Foreskin keratinocyte (primary cell): ENCODE measurements at places on chromosomes 5 and 9. TPM values are rescaled to one million over a fixed set of nuclear protein-coding genes. Genes with fewer than 3 reads are reported as not detected.

SPATA31D3 gene
- not detected in 2 replicates for polyA plus RNA-seq

ASS1 gene
- polyA plus RNA-seq, result 40.9 and 66.4 TPM in 2 replicates

HACD4 gene
- 2.7 and 3.6 TPM in 2 replicates for polyA plus RNA-seq

FLT4 gene
- polyA plus RNA-seq, result 0.06 and 0.21 TPM in 2 replicates

LECT2 gene
- not detected in 2 replicates for polyA plus RNA-seq

DNA sequence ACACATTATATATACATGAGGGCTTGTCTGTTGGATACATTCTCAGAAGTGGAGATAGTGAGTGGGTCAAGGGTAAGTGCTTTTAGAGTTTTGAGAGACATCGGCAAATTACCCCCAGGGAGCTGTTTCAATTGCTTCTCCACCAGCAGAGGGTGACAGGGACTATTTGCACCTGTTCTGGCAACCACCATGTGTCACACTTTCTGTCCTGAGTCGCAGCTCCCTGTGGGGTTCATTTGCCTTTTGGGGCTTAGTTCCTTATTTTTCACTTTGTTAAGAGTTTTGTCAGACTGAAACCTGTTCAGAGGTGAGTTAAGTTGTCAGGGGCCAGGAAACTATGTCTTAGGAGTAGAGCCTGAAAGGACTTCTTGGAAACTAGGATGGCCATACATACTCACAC, 20.1 kb upstream of the SLC36A1 start:
- DNase-seq, result no peak

DNA sequence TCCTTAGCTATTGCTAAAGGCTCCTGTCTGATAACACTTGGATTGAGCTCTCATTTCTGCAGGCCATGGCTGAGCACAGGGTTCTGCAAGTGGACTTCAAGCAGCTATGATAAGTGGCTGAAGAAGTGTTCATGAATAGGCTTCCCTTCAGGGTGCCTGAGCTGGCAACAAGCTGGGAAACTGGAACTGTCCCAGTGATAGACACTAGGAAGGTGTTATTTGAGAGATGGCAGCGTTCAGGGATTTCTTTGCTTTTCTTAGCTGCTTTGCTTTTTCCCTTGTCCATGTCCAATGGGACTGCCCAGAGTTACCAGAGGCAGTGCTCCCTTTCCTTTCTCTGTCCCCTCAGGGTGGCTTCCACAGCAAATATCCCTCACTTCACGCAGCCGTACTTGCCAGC, 75.8 kb downstream of the INIP start:
- DNase-seq, result no peak

- peak; percentile 54 for DNase-seq
These were observed 251.5 kb upstream of the TNC start for GRCh38 chr9:115369322-115369957.

- no peak for DNase-seq
These were observed 23.6 kb downstream of the CNOT8 start for GRCh38 chr5:154881986-154882385.

DNA sequence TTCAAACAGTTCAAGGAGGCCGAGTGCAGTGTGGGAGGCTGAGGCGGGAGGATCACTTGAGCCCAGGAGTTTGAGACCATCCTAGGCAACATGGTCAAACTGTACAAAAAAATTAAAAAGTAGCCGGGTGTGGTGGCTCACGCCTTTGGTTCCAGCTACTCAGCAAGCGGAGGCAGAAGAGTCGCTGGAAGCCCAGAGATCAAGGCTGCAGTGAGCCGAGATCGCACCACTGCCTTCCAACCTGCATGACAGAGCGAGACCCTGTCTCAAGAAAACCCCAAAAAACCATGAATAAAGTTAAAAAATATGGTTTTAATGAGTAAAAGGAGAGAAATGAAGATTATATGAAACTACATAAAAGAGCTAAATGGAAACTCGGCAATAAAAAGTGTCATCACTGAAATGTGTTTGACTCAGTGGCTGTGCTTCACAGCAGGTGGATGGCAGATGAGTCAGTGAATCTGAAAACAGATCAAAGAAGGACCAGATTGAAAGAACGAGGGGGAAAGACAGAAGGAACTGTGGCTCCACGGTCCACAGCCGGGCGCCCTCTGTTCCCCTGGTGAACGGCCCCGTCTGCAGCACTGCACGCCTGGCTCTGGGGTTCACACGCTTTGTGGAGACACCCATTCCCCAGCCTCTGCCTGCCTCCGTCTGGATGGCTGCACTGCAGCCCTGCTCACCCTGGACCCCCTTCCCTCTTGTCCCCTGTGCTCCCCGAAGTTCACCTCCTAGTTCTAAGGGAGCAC, 25.1 kb downstream of the EXD3 start:
- DNase-seq, result no peak

GRCh38 chr9:6887051-6887450, 129.3 kb downstream of the KDM4C start:
- DNase-seq, result no peak

- DNase-seq, result no peak
These were observed 62.9 kb upstream of the ICE1 start for GRCh38 chr5:5359618-5360017.

- DNase-seq, result no peak
These were observed 12.5 kb downstream of the RGS3 start for GRCh38 chr9:113475992-113476391.

DNA sequence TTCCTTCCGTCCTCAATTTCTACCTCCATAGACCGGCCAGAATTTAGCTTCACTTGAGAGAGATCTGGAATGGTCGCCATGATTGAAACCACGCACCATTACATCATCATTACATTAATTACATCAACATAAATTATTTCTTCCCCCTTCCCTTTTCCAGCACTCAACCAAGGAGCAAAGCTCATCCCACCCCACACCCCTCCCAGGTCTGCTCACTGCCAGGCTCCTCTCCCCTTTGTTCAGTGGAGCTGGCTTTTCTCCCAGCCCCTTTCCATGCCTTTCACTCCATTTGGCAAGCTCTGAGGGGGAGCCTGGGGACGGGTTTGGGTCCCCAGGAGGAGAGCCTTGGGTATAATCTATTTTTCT, 8.4 kb downstream of the RACK1 start:
- DNase-seq, result no peak

DNA sequence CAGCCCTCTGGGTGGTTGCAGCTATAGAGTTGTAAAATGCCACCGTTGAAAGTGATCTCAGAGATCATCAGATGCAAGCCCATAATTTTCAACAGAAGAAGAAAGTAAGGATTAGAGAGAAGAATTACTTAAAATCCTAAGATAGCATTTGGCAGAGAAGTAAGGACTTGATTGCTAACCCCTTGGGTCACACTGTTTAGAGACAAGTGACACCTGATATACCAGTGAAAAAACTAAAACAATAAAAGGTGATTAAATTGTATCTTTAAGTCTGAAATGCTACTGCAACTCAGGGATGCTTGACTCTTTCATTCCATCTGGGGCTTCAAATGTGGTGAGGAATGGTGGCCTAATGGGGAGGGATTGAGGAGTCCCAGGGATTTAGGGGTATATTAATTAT, 280.9 kb upstream of the PANK3 start:
- no peak for DNase-seq

DNA sequence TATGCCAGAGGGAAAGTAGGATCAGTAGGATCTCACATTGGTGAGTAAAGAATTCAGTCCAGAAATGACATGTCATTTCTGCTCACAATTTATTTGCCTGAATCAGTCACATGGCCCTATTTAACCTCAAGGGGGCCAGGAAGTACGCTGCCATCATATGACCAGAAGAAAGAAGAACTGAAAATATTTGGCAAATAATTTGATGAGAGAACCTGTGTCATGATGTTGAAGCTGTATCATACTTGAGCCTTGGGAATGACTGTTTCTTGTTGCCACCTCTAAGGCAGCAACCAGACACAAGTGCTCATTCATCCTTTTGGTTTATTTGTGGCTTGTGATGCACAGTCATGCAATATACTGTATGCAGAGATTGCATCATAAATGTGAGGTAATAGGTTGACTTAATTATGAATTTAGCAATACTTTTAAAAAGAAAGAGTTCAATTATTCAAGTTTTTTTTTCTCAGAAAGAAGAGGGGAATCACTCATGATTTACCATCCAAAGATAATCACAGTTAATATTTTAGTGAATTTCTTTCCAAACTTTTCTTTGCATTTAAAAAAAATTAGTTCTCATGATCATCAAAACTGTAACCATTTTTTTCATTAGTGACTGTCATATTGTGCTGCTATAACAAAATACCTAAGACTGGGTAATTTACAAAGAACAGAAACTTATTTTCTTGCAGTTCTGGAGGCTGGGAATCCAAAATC, 8.2 kb upstream of the ZFYVE16 start:
- peak; percentile 42 for DNase-seq

GRCh38 chr9:99374793-99375192, 152.7 kb downstream of the SEC61B start:
- no peak for DNase-seq

DNA sequence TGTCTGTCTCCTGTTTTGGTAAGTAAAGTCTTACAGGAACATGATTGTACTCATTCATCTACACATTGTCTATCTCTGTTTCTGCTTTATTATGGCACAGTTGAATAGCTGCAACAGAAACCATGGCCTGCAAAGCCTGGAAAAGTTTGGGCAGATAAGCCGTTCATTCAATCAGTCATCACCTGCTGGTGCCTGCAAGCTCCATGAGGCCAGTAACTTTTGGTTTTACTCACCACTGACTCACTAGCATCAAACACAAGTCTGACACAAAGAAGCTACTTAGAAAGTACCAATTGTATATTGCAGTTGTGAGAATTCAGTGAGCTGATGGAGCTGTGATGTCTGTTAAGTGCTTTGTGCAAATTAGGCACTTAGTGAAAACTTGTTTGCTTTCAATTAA, 373.6 kb upstream of the SGCD start:
- no peak for DNase-seq

GRCh38 chr9:116212986-116213692, 59.5 kb downstream of the PAPPA start:
- DNase-seq, result no peak

DNA sequence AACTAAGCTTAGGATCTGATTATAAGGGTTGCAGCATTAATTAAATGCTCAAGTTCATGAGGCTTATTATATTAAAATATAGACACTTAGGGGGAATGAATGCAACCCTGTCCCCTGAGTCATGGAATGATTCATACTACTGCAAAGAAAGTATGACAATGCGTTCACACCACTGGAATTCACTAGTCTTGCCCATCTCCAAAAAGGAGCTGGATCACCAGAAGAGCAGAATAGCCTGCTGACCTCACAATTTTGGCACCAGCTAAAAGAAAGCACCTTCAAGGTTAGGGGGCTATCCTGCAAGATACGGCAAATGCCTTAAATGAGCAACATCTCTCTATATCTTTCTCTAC, 32.0 kb upstream of the TMED7 start:
- peak; percentile 86 for DNase-seq

DNA sequence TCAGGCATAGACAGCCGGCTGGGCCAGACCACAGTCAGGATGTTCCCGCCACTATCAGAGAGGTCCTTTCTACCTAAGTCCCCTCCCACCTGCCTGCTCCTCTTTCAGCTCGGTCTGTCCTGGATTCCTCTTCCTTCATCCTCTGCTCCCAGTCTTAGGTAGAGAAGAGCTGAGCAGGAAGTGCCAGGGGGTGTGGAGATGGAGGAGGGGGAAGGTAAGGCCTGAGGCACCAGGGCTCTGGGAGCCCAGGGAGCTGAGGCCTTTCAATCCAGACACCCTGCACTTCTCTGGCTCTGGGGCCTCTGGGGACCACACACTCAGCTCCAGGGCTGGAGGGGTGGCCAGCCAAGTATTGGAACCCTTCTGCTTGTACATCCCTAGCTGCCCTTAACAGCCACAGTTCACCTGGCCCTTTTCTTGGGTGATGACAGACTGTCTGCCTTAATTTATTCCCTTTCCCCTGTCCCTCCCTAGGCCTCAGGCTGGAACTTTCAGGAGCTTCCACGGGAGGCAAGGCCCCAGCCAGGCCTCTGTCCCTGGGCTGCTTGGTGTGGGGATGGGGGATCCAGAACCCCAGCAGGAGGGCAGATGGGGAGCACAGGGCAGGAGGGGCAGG, 15.6 kb downstream of the IRF1 start:
- no peak for DNase-seq

DNA sequence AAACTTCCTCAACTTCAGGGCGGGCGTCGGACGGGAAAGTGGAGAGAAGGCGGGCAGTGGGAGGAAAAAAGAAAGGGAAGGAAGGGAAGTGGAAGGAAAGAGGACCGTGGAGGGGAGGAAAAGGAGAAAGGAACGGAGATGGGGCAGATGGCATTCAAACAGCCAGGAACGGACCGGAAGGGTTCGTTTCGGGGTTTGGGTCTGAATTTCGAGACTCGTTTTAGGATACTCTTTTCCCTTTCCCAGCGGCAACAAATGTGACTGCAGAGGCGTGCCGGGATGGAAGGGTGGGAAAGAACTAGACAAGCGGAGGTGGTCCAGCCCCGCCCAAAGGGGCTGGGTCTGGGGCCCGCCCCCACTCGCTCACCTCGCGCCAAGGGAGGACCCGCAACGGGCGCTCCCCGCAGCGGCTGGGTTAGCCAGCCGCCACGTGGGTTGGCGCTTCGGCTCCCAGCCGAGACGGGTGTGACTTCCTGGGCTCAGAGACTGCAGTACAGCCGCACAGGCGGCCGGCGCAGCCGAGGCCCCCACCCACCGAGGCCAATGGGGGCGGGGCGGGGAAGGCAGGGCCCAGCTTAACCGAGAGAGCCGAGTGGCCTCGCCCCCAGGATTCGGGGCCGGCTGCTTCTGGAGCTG, 2.7 kb downstream of the VCAN start:
- peak; percentile 87 for DNase-seq

DNA sequence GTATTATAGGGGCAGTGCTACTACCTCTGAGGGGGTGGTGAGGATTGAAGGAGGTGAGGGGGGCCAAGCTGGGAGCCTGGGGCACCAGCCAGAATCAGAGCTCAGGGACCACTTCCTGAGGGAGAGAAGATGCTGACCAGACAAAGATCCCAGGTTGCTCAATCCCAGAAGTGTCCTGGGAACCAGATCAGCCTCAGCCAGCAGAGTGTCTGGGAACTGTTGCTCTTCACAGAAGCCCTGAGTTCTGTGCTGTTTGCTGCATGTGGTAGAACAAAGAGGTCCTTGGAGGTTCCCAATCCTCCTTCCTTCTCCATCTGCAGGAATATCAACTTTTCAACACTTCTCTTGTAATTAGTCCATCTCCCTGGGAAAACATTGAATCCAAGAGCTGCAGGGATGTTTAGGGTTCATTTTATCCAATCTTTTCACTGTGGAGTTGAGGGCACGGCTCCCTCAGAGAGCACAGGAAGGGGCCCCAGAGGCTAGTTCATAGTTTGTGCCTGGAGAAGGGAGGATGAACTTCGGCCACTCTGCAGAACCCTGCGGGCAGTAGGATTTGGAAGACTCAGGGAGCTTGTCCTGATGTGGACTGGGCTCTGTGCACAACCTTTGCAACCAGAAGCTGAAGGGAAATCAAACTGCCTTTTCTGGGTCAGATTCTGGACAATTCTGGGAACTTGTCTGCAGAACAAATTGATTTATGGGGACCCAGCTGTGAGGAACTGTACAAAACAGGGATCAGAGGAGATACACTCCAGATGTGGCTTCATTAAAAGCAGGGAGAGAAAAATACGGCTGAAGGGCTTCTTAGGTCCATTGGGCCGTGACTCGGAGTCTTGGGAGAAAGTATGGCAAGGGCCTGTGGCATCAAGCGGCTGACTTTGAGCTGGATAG, 57.1 kb downstream of the GALNT12 start:
- DNase-seq, result no peak
